Activated CD4-positive, alpha-beta T cell treated with anti-CD3 and anti-CD28 coated beads for 36 hours (primary cell): ENCODE measurements at places on chromosomes 12 and 14. TPM values are rescaled to one million over a fixed set of nuclear protein-coding genes. Genes with fewer than 3 reads are reported as not detected.

GRCh38 chr12:38930990-38931389 lies 25.6 kb upstream of the CPNE8 start:
- no peak overlapping the region for H3K4me3 ChIP-seq
- no peak for DNase-seq
- no peaks in the 10 kb centered on the region for H3K36me3 ChIP-seq
- H3K27me3 ChIP-seq, result peaks cover 1% of the 10 kb centered on the region
- H3K27ac ChIP-seq, result no peak overlapping the region
- H3K4me1 ChIP-seq, result peaks cover 3% of the 10 kb centered on the region

Gene DDN
- total RNA-seq, result 0.48 TPM

DNA sequence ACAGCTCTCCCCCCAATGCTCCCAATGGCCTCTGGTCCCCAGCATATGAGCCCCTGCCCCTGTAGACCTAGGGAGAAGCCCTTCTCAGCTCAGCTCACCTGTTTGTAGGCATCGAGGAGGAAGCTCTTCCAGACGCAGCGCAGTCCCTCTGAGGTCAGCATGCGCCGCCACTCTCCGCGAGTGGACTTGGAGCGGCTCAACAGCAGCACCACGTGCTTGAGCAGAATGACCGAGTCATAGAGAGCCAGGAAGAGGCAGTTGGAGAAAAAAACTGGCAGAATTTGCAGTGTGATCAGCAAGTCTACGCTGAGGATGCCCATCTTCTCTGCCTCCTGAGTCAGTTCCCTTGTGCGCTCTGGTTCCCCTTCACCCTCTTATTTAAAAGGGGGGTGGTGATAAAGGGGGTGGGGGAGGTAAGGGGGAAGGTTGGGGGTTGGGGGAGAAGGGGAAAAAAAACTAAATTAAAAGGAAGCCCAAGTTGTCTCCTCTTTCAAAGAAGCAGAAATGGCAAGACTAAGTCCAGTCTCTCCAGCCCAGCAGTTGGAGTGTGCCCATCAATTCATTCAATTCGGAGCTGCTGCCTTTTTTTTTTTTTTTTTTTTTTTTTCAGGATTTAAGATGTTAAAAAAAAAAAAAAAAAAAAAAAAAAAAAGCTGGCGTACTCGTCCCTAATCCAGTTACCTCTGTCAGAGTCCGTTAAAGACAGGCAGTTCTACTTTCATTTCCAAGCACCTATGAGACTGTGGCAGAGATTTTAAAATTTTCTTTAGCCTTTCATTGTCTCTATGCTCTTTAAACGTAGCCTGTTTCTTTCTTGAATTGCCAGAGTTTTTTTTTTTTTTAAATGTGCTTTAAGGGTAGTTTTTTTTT lies at the start of gene DIO2:
TSS of gene DIO2 (minus strand) at position 352 of the 870 bp plus-strand sequence. CDS start at position 320, 32 bp downstream.
- no peak within 1 kb of the TSS for H3K4me3 ChIP-seq
- peaks cover 1% of the 10 kb centered on the region for H3K27me3 ChIP-seq
- no peak within 1 kb of the TSS for H3K27ac ChIP-seq

GRCh38 chr12:92485351-92486348 lies 217.1 kb upstream of the PLEKHG7 start:
- H3K4me1 ChIP-seq, result peaks cover 20% of the 10 kb centered on the region
- H3K36me3 ChIP-seq, result no peaks in the 10 kb centered on the region
- no peak overlapping the region for H3K4me3 ChIP-seq
- H3K27me3 ChIP-seq, result no peaks in the 10 kb centered on the region

DNA sequence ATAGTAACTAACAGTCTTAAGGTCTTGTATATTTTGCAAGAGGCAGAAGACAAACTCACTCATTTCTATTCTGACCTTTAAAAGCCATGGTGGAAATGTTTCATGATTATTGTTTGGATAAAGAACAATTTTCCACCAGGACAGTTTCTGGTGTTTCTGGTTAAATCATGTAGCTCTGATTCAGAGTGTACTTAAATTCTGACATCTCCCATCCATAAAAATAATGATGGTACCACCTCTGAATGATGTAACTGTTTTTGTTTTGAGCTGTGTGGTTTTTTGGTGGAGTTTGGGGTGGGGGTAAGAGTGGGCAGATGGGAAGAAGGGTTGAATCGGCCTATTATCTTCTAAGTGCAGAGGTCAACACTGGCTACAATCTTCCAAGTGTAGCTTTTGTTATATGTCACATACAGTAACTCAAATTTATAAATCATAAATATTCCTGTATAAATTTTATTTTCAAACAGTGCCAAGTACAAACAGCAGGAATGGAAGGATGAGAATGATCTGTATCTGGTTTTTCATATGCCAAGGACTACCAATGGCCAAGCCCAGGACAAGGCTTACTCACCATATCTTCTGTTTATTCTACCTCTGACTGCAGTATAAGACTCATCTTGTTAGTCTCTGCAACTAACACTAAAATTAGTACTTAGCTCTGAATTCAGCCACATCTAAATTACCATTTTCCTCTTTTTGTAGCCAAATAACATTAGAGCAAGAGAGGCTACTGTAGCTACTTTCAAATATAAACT lies 108.7 kb downstream of the BCAT1 start:
- H3K27me3 ChIP-seq, result peaks cover 10% of the 10 kb centered on the region
- peak overlapping the region; percentile 85 for H3K27ac ChIP-seq
- H3K4me1 ChIP-seq, result peaks cover 49% of the 10 kb centered on the region
- peak; percentile 33 for DNase-seq

DNA sequence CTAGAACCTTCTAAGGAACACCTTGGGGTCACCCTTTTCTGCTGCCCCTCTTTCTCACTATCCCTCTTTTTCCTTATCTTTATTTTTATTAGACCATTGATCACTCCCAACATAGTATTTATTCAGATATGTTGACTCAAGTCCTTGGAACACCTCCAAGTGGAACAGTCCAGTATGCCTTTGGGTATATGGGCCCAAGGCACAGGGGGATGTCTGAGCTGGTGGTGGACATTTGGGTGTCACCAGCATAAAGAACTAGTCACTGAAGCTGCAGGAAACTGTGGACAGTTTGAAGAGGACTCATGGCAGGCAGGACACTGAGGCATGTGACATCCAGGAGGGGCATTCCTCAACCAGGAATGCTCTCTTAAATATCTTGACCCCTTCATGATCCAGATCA lies 105.6 kb downstream of the VEZT start:
- no peaks in the 10 kb centered on the region for H3K36me3 ChIP-seq
- H3K27me3 ChIP-seq, result no peaks in the 10 kb centered on the region
- DNase-seq, result no peak
- H3K4me3 ChIP-seq, result no peak overlapping the region

- no peak overlapping the region for H3K4me3 ChIP-seq
- H3K27ac ChIP-seq, result no peak overlapping the region
- DNase-seq, result no peak
Observed at GRCh38 chr14:65070471-65070976, 31.8 kb downstream of the MAX start.

- DNase-seq, result no peak
- no peaks in the 10 kb centered on the region for H3K27me3 ChIP-seq
- H3K4me1 ChIP-seq, result no peaks in the 10 kb centered on the region
- H3K4me3 ChIP-seq, result no peak overlapping the region
- no peak overlapping the region for H3K27ac ChIP-seq
Observed at GRCh38 chr12:95173392-95174251, 43.6 kb downstream of the FGD6 start.

DNA sequence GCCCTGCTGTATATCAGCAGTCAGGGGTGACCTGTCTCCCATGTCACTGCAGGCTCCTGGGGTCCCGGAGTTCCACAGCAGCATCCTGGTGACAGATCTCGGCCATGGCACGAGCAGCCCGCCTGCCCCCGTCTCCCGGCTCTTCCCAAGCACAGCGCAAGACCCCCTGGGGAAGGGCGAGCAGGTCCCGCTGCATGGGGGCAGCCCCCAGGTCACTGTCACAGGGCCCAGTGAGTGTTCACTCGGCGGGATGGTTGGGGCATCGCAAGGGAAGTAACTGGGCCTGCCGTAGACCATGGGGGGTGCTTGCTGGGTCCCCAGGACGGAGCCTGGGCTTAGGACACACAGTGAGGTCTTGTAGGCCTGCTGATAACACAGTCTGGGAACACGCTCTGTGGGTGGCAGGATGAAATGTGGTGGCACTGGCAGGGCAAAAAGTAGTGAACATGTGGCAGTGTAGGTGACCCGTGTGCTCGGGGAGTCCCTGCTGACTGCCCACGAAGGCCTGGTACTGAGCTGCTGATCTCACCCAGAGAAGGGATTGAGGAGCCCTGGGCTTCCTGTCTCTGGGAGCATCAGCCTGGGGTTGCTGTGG lies 38.5 kb downstream of the IL31 start:
- H3K27me3 ChIP-seq, result no peaks in the 10 kb centered on the region
- no peak for DNase-seq
- peaks cover 14% of the 10 kb centered on the region for H3K36me3 ChIP-seq

GRCh38 chr14:68249661-68250451 lies 430.3 kb downstream of the RAD51B start:
- H3K4me1 ChIP-seq, result peaks cover 45% of the 10 kb centered on the region
- H3K4me3 ChIP-seq, result no peak overlapping the region
- no peak overlapping the region for H3K27ac ChIP-seq
- DNase-seq, result no peak
- H3K36me3 ChIP-seq, result no peaks in the 10 kb centered on the region

DNA sequence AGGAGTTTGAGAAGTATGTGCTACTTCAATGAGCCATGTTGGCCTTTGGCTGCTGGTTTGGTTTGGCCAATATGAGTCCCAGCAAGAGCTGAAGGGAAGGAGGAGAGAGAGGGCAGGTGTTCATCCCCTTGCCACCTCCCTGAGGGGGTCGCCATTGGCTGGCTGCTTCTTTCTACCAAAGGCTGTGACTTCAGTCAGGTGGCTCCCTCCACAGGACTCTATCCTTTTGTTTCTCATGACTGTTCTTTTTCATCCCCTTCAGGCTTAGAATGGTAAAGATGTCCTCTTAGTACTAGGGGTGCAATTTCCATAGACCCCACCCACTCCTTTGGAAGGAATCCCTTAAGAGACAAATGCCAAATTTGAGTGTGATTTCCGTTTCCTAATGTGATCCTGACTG lies 31.2 kb upstream of the OTOGL start:
- no peak overlapping the region for H3K4me3 ChIP-seq
- H3K36me3 ChIP-seq, result no peaks in the 10 kb centered on the region
- DNase-seq, result no peak
- H3K4me1 ChIP-seq, result no peaks in the 10 kb centered on the region
- H3K27me3 ChIP-seq, result no peaks in the 10 kb centered on the region

GRCh38 chr14:36424478-36425102 lies 95.4 kb downstream of the NKX2-1 start:
- no peak overlapping the region for H3K27ac ChIP-seq
- H3K27me3 ChIP-seq, result peaks cover 2% of the 10 kb centered on the region
- no peaks in the 10 kb centered on the region for H3K36me3 ChIP-seq
- no peak for DNase-seq
